ENCODE measurements at places on chromosomes 11 and 22. TPM values are rescaled to one million over a fixed set of nuclear protein-coding genes. Genes with fewer than 3 reads are reported as not detected.

The BTG4 gene
- total RNA-seq, result not detected

The CASP1 gene
- 0.20 TPM for total RNA-seq

The F2 gene
- 2.2 TPM for total RNA-seq

The CLCF1 gene
- 53.5 TPM for total RNA-seq

The GAB4 gene
- total RNA-seq, result not detected

The ALKBH8 gene
- total RNA-seq, result 8.5 TPM

The CNTF gene
- 1.5 TPM for total RNA-seq

The PKP3 gene
- total RNA-seq, result 38.6 TPM

The NCF4 gene
- total RNA-seq, result 0.33 TPM

The VSTM5 gene
- not detected for total RNA-seq

The PKDREJ gene
- total RNA-seq, result not detected

The PHLDA2 gene
- 128 TPM for total RNA-seq

The TRPC6 gene
- 0.79 TPM for total RNA-seq

The APOL4 gene
- not detected for total RNA-seq

The TRIM49D1 gene
- 0.39 TPM for total RNA-seq

The GAS2 gene
- total RNA-seq, result 0.58 TPM

The DCHS1 gene
- total RNA-seq, result 0.03 TPM

The PYGM gene
- 0.32 TPM for total RNA-seq

The MUS81 gene
- 33.1 TPM for total RNA-seq

The MYBPC3 gene
- 0.05 TPM for total RNA-seq

The SLC6A5 gene
- total RNA-seq, result not detected

The NXPE2 gene
- not detected for total RNA-seq

The DSCAML1 gene
- total RNA-seq, result 0.35 TPM

The CABP4 gene
- total RNA-seq, result not detected

The CABP7 gene
- total RNA-seq, result 0.22 TPM

The CEND1 gene
- 2.3 TPM for total RNA-seq
